Substantia nigra (tissue), 51 donors: ENCODE measurements at places on chromosomes 5 and 9.

- DNase-seq, result no peak
These were observed 36.6 kb upstream of the ANKH start for GRCh38 chr5:14908172-14908571.

DNA sequence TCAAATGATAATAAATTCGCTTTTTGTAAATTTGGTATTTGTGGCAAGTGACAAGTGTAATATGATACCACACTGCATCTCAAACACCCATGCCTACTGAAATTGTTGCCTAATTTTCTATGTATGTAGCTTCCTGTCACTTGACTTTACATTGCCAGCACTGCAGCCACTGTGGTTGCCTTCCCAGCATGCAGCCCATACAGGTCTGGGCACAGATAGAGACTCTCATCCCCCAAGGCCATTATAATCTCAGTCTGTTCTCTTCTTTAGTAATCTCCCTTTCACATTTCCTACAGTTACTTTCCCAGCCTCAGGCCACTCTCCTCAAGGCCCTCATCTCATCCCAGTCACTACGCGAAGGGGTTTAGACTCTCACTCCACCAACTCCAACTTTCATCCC is 1200.6 kb downstream of the PTPRD start:
- no peak for DNase-seq

GRCh38 chr5:72661405-72661804 is 154.2 kb upstream of the ZNF366 start:
- no peak for DNase-seq

DNA sequence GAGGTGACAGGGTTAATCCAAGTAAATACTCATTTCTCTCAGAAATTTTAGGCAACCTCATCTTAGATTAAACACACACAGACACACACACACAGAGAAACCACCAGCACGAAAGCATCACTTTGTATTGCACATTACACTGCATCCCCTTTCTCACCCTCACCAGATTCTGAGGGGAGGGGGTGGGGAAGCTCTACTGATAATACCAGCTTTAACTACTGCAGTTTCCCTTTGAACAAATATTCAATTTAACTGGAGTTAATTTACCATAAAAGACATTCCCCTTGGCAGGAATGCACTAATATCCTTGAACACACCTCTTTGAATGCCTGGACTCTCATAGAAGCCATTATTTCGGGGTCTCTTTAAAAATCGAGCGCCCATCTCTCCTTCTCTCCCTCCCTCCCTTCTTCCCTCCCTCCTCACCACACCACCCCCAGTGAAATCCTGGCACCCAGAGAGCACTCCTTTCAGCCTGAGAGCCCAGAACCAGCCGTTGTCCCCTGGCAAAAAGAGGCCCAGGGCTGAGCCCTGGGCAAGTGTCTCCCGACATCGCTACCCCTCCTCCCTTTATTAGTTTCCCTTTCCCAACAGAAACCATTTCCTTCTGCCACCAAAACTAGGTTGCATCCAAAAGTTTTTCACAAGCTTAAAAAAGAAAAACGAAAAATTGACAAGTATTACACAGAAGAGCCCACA is 2.8 kb upstream of the NFIB start:
- peak; percentile 23 for DNase-seq

DNA sequence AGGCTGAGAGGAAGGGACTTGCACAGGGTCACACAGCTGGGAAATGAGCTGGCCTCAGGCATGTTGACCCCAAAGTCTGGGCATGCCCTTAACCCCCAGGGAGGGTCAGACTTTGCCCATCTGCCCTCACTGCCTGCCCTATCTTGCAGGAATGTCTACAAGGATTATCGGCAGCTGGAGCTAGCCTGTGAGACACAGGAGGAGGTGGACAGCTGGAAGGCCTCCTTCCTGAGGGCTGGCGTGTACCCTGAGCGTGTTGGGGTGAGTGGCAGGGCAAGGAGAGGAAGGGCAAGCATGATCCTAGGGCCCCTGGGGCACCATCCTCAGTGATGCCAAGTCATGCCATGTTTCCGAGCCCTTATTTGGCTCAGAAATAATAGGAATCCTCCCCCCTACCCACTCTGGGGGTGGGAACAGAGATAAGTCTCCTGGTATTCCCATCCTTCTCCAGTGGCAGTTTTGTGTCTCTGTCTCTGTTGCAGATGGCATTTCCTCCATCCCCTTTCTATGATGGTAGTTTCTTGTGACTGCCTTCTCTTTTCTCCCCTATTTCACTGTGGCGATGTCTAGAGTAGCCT is 28.5 kb downstream of the GOLGA2 start:
- no peak for DNase-seq

GRCh38 chr5:45521067-45521466 is 175.1 kb downstream of the HCN1 start:
- DNase-seq, result no peak

DNA sequence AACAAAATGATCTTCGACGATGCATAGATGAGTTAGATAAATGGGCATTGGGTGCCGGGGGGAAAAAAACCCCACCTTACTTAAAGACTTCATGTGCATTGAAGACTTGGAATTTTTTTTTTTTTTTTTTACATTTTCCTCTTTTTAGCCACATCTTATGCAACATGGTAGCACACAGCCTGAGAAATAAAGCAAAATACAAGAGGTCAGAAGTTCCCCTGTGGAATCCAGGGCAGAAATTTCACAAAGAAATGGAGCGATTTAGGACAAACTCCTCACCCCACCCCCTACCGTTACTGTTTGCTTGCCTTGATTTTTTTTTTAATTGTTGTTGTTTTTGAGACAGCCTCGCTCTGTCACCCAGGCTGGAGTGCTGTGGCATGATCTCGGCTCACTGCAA is 153.2 kb downstream of the GOLPH3 start:
- DNase-seq, result no peak

- DNase-seq, result no peak
These were observed 207.9 kb upstream of the OTULINL start for GRCh38 chr5:14373685-14374084.

GRCh38 chr9:91089405-91090129 is 272.2 kb downstream of the AUH start:
- no peak for DNase-seq

DNA sequence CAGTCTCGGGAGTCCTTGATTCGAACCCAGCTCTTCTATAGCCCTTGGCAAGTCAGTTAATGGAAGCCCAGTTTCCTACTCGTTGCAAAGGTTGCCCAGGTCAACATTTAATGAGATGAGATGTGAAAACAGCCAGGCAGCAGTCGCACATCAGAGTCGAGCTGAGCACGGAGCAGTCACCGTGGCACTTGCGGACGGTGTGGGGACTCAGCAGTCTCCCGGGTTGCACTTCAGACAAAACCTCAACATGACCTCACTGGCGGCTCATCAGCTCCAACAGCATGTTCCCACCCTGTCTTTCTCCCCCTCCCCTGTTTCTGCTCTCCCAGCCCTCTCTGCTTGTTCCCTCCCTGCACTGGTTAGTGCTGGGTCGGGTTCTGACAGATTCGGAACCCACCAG is 35.8 kb downstream of the UBE2QL1 start:
- DNase-seq, result no peak

GRCh38 chr5:83895860-83896259 is 175.2 kb upstream of the HAPLN1 start:
- DNase-seq, result no peak

DNA sequence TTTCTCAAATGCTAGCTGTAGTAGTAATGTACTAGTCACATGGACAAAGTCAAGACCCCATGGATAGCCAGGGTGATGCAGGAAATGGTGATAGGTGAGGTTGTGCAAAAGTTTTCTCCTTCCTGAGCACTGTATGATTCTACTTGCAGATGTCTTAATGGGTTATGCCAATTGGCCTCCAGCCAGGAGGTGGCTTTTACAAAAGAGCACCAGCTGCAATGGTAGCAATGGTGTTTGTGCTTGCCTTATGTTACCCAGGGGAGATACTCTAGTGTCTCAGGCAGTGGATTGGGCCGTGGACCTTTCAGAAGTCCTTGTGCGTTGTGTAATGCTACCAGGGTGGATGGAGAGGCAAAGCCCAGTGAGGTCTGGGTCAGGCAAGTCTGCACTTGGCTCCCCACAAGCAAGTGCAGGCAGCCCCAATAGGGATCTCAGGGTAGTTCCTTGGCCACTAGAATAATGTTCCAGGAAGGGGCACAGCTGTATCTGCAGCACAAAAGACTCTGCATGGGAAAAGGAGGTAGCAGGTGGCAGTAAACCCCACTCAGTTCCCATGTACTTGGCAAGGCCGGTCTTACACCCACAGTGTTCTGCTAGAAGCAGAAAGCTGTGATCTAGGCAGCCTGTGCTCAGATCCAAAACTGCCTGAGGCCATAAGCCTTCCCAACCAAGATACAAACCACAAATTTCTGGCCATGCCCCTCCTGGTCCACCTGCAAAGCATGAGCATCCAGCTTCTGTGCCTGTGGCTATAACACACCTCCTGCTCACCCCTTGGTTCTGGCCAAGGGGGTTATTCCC is 46.4 kb upstream of the EDIL3 start:
- no peak for DNase-seq

GRCh38 chr9:98563988-98564387 is 144.7 kb downstream of the GABBR2 start:
- DNase-seq, result no peak

DNA sequence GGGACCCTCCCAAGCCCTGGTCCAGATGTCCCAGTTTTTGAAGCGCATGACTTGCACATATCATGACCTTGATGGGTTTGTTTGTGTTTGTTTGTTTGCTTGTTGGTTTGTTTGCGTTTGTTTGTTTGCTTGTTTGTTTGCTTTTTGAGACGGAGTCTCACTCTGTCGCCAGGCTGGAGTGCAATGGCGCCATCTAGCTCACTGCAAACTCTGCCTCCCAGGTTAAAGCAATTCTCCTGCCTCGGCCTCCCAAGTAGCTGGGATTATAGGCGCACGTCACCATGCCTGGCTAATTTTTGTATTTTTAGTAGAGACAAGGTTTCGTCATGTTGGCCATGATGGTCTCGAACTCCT is 13.0 kb upstream of the UBAC1 start:
- DNase-seq, result no peak

GRCh38 chr9:135447126-135447525 is 32.5 kb upstream of the PPP1R26 start:
- no peak for DNase-seq

DNA sequence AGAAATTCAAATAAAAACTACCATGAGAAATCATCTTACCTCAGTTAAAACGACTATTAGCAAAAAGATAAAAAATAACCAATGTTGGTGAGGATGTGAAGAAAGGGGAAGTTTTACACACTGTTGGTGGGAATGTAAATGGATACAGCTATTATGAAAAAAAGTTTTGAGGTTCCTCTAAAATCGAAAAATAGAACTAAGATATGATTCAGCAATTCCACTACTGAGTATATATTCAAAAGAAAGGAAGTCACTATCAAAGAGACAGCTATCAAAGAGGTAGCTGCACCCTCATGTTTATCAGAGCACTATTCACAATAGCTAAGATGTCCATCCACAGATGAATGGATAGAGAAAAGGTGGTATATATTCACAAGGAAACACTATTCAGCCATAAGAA is 1888.4 kb downstream of the MAT2B start:
- no peak for DNase-seq

- DNase-seq, result no peak
These were observed 38.7 kb upstream of the UBTD2 start for GRCh38 chr5:172322028-172322965.

DNA sequence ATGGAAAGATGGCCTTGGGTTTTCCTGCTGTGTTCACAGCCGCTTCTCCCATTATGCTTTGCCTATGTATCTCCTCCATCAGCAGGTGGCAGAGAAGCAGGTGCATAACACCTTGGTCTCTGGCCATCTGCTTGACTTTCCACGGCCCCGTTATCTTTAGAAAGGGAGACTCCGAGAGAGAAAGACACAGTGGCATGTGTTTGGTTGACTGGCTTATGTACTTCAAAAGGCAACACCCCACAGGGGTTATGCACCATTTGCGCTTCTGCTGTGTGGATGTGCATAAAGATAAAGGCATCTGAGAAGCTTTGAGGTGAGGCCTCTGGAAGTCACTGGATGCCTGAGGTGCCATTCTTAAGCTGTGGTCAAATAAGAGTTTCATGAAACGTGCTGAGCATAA is 138.4 kb downstream of the EGFLAM start:
- DNase-seq, result no peak

DNA sequence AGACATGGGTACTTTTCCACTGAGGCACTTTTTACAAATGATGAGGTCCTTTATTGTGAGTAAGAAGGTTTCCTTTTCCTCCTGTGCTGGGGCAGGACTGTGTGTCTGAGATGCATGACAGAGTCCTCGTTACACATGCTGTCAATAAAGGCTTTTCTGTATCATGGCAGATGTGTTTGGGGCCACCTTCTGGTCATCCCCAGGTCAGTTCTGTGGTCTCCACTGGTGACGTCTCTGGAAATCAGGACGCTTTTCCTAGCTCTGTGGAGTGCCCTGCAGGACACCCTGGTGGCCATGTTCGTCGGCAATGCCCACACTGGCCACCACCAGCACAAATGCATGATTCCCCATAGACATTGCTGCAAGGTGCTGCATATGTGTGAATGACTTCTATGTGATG is 2.8 kb downstream of the CMBL start:
- DNase-seq, result no peak

DNA sequence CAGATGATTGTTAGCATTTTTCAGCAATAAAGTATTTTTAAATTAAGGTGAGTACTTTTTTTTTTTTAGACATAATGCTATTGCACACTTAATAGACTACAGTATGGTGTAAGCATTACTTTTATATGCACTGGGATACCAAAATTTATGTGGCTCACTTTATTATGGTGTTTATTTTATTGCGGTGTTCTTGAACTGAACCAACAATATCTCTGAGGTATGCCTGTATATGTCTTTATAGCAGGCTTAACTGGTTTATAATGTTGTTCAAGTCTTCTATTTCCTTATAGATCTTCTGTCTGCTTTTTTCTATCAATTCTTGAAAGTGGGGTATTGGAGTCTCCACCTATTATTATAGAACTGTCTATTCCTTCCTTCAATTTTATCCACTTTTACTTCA is 18.0 kb downstream of the ZBTB43 start:
- no peak for DNase-seq

DNA sequence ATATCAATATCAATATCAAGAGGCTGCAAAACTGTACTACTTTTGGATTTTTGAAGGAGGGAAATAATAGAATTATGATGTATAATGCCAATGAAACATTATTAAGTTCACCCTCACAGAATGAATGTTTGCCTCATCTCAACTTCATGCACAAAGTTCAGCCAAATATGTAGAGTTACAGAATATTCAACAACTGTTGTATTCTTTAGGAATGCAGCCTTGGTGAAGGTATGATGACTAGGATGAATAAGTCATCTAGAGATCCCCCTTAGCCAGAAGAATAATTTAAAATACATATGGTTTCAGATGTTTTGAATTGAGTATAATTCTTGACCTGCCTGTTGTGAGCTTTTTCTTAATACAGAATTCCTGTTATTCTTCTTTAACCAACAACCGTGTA is 308.3 kb downstream of the COX7C start:
- no peak for DNase-seq

DNA sequence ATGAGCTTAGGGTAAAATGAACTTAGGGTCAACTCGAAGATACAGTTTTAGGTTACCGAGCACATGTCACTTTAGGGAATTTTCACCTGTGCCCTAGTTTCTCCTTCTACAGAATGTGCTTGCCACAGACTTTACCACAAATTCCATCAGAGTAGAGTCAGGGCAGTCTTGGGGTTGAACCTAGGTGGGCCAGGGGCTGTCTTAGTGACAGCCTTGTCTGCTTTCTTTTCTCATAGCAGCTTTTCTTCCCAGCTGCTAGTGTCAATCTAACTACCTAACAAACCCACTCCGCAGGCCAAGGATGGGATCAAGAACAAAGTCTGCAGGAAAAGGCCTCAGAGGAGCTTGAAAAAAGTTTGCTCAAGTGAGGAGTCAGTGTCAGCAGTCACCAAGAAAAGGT is 458.1 kb upstream of the CDH18 start:
- no peak for DNase-seq

GRCh38 chr5:97096846-97097245 is 45.6 kb downstream of the LIX1 start:
- no peak for DNase-seq
